ENCODE measurements at places on chromosomes 7 and 10.

DNA sequence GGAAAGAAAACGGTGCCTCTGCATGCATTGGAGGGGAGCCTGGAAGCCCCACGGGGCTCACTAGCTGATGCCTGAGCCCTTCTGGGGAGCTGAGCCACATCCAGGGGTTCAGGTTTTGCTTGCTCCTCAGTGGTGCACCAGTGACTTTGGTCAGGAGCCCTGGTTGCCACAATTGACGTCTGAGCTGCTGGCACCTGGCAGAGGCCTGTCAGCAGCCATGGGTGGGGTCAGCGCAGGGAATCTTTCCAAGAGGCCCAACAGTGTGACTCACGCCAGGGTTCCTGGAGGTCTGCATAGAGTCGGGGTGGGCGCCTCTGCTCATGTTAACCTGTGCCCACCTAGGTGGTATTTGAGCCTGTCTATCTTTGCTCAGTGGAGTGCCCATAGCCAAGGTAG lies 138.7 kb downstream of the NEURL1 start:
- no peak for DNase-seq

DNA sequence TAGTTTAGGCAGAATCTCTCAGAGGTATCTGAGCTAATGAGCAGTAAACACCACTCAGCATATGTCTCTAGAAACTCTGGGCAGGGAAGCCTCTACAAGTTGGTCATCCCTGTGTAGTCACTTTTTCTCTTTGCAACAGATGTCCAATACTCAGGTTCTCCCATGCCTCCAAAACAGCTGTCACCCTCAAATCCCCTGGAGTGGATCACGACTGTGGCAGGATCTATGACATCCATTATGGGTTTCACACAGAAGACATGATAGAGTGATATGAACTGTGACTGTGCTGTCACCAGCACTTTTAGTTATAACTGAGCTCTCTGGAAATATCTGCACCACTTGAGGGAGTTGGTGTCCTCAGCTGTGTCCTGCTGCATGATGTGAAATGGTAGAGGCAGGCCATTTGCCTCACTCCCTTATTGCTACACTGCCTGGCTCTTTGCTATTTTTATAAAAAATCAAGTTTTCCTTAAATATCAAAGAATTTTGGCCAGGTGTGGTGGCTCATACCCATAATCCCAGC lies 24.1 kb upstream of the ZNRF2 start:
- DNase-seq: no peak

DNA sequence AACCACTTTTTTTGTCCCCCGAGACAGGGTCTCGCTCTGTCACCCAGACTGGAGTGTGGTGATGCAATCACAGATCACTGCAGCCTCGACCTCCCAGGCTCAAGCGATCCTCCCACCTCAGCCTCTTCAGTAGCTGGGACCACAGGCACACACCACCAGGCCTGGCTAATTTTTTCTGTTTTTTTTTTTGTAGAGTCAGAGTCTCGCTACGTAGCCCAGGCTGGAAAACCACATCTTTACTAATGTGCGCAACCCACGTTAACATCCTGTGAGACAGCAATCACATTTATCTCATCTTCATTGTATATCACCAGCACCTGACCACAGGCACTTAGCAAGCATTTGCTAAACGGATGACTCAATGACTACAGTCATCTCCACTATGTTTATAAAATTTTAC lies 77.8 kb upstream of the ATP6V0A4 start:
- no peak for DNase-seq

GRCh38 chr10:107689323-107689722 lies 524.8 kb upstream of the SORCS1 start:
- peak; percentile 93 for DNase-seq

DNA sequence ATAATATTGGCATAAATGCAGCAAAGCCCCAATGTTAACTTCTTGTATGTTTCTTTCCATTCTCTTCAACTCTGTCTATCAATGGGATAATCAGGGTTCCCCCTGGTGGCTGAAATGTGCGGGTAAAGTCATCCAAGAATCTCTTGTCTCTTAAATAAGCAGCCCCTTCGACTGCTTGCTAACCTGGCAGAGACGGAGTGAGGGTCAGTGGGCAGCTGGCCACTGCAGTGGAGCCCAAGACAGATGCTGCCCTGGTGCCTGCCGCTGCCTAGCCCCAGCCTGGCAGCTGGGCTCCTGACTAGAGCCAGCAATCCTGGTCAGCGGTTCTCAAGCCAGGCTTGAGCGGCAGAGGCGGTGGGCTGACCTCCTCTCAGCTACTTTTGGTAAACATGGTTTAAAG lies 248.9 kb downstream of the COBL start:
- peak; percentile 29 for DNase-seq

DNA sequence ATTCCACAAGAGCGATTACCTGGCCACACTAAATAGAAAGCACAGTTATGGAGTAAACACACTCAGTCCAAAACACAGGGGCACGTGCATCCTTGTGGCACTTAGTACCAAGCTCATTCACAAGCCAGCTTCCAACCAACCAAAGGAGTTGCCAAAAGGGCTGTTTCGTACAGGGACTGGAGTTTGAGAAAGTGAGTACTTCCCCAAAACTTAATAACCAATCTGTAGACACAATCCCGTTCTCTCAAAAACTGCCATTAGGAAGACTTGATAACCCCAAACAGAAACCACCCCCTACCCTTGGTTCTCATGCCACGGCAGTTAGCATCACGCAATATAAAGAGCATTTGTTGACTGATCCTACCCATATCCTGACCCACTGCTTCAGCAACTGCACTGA lies 166.2 kb upstream of the ASAH2 start:
- peak; percentile 26 for DNase-seq

DNA sequence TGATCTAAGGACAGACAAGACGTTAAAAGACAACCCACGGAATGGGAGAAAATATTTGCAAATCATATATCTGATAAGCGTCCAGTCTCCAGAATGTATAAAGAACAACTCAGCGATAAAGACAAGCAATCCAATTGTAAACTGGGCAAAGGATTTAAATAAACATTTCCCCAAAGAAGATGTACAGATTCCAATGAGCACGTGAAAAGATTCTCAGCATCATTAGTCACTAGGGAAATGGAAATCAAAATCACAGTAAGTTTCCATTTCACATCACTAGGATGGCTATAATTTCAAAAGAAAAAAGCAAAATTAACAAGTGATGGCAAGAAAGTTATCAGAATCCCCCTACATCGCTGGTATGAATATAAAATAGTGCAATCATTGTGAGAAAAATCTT lies 316.1 kb downstream of the SFMBT2 start:
- DNase-seq: no peak

DNA sequence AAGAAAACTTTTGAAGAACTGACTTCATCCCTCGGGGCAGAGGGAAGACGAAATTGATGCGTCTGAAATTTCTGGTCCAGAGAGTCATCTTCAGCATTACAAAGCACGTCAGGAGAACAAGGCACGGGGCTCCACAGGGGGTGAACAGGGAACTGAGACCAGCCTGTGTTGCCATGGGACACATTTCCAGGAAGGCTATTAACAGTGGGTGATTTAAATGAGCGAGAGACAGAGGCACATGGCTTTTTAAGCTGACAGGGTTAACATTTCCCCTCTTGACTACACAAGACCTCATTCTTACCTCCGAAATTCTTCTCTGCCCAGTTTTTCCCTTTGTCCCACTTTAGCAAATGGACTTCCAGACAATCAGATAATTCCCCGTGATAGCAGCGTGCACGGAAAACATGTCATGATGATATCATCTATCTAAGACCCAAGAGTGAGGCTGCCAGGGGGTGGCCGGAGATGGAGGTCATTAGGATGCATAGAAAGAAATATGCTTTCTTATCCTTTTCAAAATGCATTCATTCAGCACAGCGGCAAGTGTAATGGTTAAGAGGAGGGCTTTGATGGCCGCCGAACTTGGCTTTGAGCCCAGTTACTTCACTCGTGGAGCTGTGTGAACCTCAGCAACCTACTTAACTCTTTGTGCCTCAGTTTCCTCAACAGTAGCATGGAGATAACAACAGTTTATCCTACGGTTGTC lies 248.0 kb downstream of the PRPF18 start:
- peak; percentile 75 for DNase-seq

DNA sequence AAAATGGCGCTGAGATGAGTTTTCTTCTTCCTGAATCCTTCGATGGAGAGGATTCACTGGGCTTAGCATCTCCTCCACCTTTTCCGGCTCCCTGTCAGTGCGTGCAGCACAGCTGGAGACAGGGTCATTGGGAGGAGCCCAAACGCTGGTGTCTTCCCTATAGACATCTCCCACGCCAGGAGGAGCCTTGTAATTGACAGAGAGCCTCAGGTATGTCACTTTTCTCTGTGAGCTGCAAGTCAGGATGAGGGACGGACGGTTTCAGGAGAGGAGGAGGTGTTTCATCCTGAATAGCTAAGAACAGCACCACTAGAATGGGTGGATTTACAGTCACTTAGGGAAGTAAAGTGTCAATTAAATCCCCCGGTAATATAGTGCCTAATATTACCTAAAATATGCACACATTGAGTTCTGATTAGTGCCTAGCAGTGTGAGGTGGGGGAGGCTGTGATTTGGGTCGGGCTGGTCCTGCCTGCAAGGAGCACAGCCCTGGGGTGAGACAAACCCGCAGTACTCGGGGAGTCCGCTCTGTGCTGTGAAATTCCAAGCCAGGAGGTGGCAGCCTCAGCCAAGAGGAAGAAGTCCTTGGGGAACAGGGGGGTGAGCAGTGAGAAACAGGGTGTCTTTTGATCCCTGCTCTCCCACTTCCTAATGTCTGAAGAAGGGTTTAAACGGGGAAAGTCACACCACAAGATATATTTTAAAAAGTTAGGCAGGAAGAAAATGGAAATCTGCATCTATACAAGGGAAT lies 28.2 kb downstream of the IL15RA start:
- DNase-seq: peak; percentile 39

- DNase-seq: peak; percentile 25
Measured at GRCh38 chr7:104967088-104967487, 46.9 kb upstream of the KMT2E start.

DNA sequence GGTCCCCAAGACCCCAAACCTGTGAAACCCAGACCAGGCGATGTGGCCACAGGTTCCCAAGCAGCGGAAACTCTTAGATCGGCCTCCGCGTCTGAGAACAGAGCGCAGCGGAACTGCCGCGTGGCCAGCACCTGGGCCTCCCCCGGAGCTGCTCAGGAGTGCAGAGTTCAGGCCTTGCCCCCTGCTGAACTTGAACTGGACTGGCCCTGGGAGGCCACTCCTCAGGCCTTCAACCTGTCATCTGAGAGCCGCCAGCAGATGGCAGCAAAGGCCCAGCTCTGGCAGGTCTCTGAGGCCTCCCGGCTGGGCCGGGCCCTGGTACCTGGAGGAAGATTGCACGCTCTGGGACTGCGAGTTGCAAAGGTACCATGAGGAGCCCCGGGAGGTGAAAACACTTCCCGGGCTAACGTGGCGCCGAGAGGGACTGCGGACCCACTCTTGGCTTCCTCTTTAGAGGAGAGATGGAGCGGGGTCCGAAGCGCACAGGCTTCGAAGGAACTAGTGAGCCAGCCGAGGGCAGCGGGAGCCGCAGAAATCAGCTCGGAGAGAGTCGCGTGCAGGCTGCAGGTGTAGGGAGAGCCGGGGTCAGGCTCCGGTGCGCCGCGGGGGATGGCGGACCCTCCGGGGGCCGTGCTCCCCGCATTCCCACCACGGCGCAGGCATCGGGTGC lies 89.2 kb downstream of the PAXIP1 start:
- DNase-seq: peak; percentile 42

DNA sequence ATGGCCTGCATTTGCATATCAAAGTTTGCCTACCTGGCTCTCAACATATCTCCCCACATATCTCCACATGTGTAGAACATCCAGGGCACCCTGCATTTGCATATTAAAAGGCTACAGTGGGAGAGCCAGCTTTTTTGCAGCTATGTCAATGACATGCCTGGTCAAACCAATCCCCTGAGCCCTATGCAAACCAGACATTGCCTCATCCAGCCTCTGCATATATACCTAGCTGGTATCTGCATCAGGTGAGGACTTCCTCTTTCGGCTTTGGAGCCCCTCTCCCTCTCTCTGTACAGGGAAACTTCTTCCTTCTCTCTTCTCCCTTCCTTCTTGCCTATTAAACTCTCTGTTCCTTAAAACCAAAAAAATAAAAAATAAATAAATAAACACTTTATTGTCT lies 142.7 kb upstream of the STEAP4 start:
- no peak for DNase-seq

GRCh38 chr7:6590645-6591110 lies 857 bp downstream of the INTS15 start:
- DNase-seq: no peak

GRCh38 chr7:151410405-151411390 lies 860 bp upstream of the WDR86 start:
- no peak for DNase-seq

DNA sequence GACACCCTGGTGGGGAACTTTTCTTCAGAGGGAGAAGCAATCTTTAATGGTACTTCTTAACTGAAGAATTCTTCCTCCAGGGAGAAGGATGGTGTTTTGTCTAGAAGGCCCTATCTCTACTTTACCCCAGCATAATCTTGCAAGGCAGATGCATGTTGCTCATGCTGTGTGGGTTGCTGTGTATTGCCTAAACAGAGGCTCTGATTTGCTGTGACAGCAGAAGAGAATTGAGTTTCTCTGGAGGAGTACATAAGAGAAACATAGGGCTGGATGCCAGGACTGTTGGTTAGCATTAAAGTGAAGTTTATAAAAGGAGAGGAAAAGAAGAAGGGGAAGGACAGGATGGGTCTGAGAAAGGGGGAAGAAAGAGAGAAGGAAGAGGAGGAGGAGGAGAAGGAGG lies 248.1 kb upstream of the HPS1 start:
- no peak for DNase-seq

GRCh38 chr7:44229546-44230105 lies 28.8 kb downstream of the YKT6 start:
- DNase-seq: no peak

- DNase-seq: no peak
Measured at GRCh38 chr10:67803588-67804394, 34.2 kb downstream of the DNAJC12 start.

- no peak for DNase-seq
Measured at GRCh38 chr10:78203915-78204818, 170.5 kb downstream of the RPS24 start.

DNA sequence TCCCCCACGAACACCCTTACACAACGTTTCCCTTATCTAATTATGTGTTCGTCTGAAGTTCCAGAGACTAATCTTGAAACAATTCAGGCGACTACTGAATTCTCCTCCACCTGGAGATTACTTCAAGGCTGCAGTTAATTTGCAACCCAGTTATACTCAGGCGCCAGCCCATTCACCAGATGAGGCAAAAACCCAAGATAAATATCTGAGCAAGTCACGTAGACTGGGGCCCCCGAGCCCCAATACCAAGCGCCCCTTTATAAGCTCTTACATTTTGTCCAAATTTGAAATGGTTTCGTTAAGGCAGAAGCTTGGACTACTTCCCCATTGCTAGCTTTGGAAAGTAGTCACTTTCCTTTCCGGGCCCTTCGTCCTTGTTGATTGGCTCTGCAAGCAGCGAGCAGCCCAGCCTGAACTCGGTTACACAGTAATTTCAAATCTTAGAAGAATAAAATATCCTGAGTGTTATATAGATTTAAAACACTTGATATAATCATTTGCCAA lies 1.2 kb downstream of the TPK1 start:
- DNase-seq: peak; percentile 81
